Gastrocnemius medialis (tissue), 4 donors: ENCODE measurements at places on chromosomes 7 and 10.

- peak overlapping the region; percentile 58 for H3K27ac ChIP-seq
- DNase-seq = no peak
- H3K27me3 ChIP-seq = no peaks in the 10 kb centered on the region
- no peaks in the 10 kb centered on the region for H3K36me3 ChIP-seq
- peaks cover 52% of the 10 kb centered on the region for H3K4me1 ChIP-seq
These were observed 2.8 kb downstream of the RBM17 start for GRCh38 chr10:6091630-6092029.

DNA sequence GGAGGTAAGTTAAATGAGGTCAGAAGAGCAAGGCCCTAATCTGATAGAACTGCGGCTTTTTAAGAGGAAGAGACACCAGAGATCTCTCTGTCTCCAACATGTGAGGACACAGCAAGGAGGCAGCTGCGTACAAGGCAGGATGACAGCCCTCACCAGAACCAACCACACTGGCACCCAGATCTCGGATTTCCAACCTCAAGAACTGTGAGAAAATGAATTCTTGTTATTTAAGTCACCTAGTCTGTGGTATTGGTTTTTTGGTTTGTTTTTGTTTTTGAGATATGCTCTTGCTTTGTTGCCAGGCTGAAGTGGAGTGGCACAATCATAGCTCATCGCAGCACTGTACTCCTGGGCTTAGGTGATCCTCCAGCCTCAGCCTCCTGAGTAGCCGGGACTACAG, 127.2 kb downstream of the DLG5 start:
- no peak for DNase-seq
- no peaks in the 10 kb centered on the region for H3K27me3 ChIP-seq
- no peak overlapping the region for H3K4me3 ChIP-seq
- peaks cover 83% of the 10 kb centered on the region for H3K36me3 ChIP-seq
- no peaks in the 10 kb centered on the region for H3K4me1 ChIP-seq
- no peak overlapping the region for H3K27ac ChIP-seq

DNA sequence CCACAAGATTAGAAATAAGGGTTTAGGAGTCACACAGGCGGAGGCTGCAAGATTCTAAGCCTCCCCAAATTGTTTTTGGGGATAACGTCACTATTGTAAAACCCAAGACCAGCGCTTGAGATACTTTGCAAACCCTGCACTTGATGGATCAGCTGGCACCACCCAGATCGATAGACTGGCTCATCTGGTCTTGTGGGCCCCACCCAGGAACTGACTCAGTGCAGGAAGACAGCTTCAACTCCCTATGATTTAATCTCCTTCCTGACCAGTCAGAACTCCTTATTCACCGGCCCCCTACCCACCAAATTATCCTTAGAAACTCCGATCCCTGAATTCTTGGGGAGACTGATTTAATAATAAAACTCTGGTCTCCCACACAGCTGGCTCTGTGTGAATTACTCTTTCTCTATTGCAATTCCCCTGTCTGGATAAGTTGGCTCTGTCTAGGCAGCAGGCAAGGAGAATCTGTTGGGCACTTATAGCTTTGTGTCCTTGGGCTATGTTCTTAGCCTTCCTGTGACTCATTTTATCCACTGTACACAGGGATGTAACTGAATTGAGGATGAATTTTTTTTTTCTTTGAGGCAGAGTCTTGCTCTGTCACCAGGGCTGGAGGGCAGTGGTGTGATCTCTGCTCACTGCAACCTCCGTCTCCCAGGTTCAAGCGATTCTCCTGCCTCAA, 64.4 kb upstream of the CARD11 start:
- DNase-seq = no peak
- no peaks in the 10 kb centered on the region for H3K27me3 ChIP-seq
- H3K4me1 ChIP-seq = no peaks in the 10 kb centered on the region
- H3K27ac ChIP-seq = no peak overlapping the region
- H3K4me3 ChIP-seq = no peak overlapping the region

DNA sequence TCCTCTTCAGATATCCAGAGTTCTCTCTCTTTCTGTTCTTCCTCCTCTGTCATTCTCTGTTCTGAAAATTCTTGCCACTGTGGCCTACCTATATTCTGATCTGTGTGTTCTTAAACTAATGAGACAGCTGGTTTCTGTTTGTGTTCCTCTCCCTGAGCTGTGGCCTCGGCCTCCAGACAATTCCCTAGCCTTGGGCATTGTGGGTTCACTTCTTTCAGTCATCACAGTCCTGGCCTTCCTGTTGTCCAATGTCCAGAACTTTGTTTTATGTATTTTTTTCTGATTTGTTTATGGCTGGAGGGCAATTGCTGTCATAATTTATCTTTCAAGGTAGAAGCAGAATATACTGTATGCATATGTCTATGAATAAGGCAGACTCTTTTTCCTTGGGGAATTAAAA, 173.2 kb upstream of the MTPN start:
- H3K4me1 ChIP-seq = no peaks in the 10 kb centered on the region
- no peak overlapping the region for H3K4me3 ChIP-seq

- peak overlapping the region; percentile 90 for H3K4me3 ChIP-seq
- peaks cover 44% of the 10 kb centered on the region for H3K4me1 ChIP-seq
- H3K27ac ChIP-seq = peak overlapping the region; percentile 80
- no peak for DNase-seq
- H3K36me3 ChIP-seq = no peaks in the 10 kb centered on the region
These were observed 557 bp downstream of the CYTH3 start for GRCh38 chr7:6271694-6272440.

DNA sequence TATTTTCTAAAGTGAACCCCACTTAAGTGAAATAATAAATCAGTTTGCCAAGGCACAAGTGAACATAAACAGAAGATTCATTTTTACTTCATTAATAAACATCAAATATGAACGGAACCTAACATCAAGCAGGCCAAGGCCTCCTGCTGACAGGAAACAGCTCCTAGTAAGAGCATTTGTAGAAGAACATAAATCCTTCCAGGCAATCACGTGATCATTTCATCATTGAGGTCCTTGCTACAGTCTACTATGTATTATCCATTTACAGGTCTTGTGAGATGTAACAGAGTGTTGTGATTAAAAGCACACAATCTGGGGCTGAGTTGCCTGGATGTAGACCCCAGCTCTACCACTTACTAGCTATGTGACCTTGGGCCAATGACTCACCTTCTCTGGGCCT, 70.6 kb downstream of the CALD1 start:
- no peaks in the 10 kb centered on the region for H3K27me3 ChIP-seq

DNA sequence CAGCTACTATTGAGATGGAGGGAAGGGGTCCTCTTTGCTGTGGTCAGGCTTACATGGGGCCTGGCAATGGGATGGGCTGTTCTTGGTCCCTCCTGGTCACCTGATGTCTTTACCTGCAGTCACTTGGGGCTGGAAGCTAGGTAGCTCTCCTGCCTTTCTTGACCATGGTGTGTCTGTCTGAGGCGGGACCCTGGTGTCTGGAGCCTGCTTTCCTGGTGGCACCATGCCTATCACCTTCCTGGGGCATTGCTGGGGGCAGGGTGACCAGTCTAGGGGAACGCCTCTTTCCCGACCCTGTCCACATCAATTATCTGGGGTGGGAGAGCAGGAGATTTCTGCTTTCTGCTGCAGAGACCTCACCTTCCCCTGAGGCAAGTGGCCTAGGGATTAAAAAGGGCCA, 55.6 kb downstream of the ARHGAP22 start:
- no peak for DNase-seq
- no peak overlapping the region for H3K27ac ChIP-seq
- H3K27me3 ChIP-seq = no peaks in the 10 kb centered on the region
- no peaks in the 10 kb centered on the region for H3K4me1 ChIP-seq

DNA sequence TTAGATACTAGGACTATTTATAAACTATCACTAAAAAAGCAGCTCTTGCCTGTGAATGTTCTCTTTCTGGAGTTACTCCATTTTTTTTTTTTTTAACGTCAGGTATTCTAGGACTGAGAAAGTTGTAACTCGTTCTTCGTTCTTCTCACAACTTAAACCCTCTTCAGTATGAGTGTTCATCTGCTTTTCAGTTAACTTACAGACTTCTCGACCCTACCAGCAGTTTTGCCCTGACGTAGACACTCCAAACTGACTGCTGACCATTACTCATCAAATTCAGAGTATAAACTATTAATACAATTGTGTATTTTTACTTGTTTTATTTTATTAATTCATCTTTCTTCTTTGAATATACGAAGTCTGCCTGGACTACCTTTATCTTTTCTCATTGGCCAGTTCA, 353.1 kb downstream of the GPR37 start:
- no peak overlapping the region for H3K4me3 ChIP-seq
- H3K27me3 ChIP-seq = no peaks in the 10 kb centered on the region
- H3K36me3 ChIP-seq = no peaks in the 10 kb centered on the region
- H3K27ac ChIP-seq = no peak overlapping the region
- DNase-seq = no peak

GRCh38 chr7:1526271-1526754, 4.2 kb upstream of the MAFK start:
- H3K4me1 ChIP-seq = no peaks in the 10 kb centered on the region
- H3K4me3 ChIP-seq = no peak overlapping the region
- no peaks in the 10 kb centered on the region for H3K27me3 ChIP-seq
- H3K36me3 ChIP-seq = no peaks in the 10 kb centered on the region

DNA sequence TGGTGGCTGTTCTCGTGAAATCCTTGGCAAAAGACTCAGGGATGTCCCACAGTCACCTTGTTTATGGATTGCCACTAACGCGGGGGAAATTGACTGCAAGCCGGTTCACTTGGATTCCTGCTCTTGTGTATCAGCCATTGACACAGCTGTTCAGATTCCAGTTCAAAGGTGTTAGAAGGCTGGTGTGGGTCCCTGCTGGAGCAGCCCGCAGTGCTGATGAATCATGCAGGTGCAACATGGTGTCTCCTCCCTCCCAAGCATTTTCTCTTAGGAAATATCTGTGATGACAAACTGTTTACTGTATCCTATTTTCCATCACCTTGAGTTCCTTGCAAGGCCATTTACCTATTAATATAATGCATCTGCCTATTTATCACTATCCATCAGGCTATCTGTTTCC, 170.1 kb downstream of the GATA3 start:
- DNase-seq = no peak
- no peak overlapping the region for H3K27ac ChIP-seq
- no peaks in the 10 kb centered on the region for H3K36me3 ChIP-seq
- H3K27me3 ChIP-seq = no peaks in the 10 kb centered on the region

DNA sequence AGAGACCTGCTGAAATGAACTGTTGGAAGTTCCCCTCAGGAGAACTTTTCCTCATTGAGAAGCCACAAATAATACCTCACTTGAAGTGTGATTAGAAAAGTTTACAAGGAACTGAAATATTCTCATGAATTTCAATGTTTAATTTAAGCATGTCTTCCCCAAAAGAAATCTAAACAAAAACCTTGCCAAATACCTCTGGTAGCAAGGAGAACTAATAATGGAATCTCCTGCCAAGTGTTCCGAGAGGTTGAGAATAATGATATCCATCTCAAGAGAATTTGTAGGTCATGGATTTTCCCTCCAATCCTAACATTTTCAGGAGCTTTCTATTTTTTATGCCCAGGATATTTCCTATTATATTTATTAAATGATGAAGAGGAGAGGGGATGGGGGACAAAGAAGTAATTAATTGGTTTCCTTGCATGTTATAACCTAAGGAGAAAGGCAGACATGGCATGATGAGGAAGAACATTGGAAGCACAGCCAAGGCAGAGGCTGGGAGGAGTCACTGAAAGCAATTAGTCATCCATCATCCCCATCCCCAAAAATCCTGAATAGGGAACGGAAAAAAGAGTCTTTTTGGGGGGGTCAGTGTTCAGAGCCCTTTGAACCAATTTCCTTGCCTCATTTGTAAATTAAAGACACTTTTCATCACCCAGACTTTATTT, 93.6 kb upstream of the IL6 start:
- DNase-seq = no peak
- H3K4me3 ChIP-seq = no peak overlapping the region

GRCh38 chr10:44864637-44865288, 46.4 kb upstream of the TMEM72 start:
- DNase-seq = peak; percentile 78
- H3K27me3 ChIP-seq = peaks cover 6% of the 10 kb centered on the region
- H3K27ac ChIP-seq = peak overlapping the region; percentile 59
- H3K4me3 ChIP-seq = peak overlapping the region; percentile 51

- no peak overlapping the region for H3K27ac ChIP-seq
- peaks cover 2% of the 10 kb centered on the region for H3K27me3 ChIP-seq
- H3K4me3 ChIP-seq = no peak overlapping the region
- no peaks in the 10 kb centered on the region for H3K36me3 ChIP-seq
These were observed 97.7 kb upstream of the CELF2 start for GRCh38 chr10:10919976-10920375.

DNA sequence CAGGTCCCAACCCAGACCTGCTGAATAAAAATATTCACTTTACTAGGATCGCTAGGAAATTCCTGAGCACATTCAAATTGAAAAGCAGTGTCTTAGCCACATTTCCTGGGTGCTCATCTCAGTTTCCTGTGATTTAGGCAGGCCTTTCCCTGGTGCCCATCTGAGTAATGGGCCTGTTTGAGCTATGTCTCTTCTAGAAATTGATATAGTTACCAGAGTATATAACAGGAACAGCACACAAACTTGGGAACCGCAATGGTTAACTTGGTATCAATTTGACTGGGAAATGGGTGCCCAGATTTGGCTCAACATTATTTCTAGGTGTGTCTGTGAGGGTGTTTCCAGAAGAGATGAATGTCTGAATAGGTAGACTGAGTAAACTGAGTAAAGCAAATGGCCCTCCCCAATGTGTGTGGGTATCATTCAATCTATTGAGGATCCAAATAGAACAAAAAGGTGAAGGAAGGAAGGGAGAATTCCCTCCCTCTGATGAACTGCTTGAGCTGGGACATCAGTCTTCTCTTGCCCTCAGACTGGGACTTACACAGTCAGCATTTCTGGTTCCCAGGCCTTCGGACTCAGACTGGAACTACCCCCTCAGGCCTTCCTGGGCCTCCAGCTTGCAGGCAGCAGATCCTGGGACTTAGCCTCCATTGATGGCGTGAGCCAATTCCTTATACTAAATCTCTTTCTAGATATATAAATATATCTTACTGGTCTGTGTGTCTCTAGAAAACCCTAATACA, 99.1 kb downstream of the CCDC71L start:
- H3K27ac ChIP-seq = no peak overlapping the region
- no peaks in the 10 kb centered on the region for H3K4me1 ChIP-seq
- H3K27me3 ChIP-seq = no peaks in the 10 kb centered on the region
- H3K4me3 ChIP-seq = no peak overlapping the region

- no peaks in the 10 kb centered on the region for H3K27me3 ChIP-seq
- no peaks in the 10 kb centered on the region for H3K36me3 ChIP-seq
- no peaks in the 10 kb centered on the region for H3K4me1 ChIP-seq
- no peak overlapping the region for H3K27ac ChIP-seq
- H3K4me3 ChIP-seq = no peak overlapping the region
These were observed 71.4 kb downstream of the RGS10 start for GRCh38 chr10:119470920-119471702.

- no peaks in the 10 kb centered on the region for H3K27me3 ChIP-seq
- no peak overlapping the region for H3K27ac ChIP-seq
- no peaks in the 10 kb centered on the region for H3K36me3 ChIP-seq
- H3K4me1 ChIP-seq = peaks cover 1% of the 10 kb centered on the region
These were observed 101.1 kb upstream of the TARP start for GRCh38 chr7:38374507-38374906.

- H3K27me3 ChIP-seq = peaks cover 22% of the 10 kb centered on the region
- H3K36me3 ChIP-seq = no peaks in the 10 kb centered on the region
- peak overlapping the region; percentile 95 for H3K27ac ChIP-seq
- H3K4me1 ChIP-seq = peaks cover 55% of the 10 kb centered on the region
- DNase-seq = peak; percentile 47
These were observed 2.5 kb downstream of the LBX1 start for GRCh38 chr10:101226491-101227428.
